Hepatocyte (in vitro differentiated cells): ENCODE measurements at places on chromosomes 3 and 15. TPM values are rescaled to one million over a fixed set of nuclear protein-coding genes. Genes with fewer than 3 reads are reported as not detected.

DNA sequence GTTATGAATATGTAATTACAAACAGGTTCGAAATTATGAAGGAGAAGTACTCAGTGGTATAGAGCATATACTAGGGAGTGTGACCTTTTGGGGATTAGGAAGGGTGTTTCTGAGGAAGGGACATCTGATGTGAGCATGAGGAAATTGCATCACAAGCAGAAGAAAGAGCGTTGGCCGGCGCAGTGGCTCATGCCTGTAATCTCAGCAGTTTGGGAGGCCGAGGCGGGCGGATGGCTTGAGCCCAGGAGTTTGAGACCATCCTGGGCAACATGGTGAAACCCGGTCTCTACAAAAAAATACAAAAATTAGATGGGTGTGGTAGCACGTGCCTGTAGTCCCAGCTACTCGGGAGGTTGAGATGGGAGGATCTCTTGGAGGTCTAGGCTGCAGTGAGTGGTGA is 6.9 kb downstream of the CMTM7 start:
- DNase-seq: no peak

The EIF4E3 gene
- polyA plus RNA-seq: 6.6 and 7.4 TPM in 2 replicates

- DNase-seq: no peak
These were observed 490.8 kb downstream of the IGSF11 start for GRCh38 chr3:118543832-118544231.

GRCh38 chr3:45209526-45209925 is 16.6 kb downstream of the TMEM158 start:
- no peak for DNase-seq

- no peak for DNase-seq
These were observed 15.8 kb upstream of the ALDH1A3 start for GRCh38 chr15:100863796-100864267.

DNA sequence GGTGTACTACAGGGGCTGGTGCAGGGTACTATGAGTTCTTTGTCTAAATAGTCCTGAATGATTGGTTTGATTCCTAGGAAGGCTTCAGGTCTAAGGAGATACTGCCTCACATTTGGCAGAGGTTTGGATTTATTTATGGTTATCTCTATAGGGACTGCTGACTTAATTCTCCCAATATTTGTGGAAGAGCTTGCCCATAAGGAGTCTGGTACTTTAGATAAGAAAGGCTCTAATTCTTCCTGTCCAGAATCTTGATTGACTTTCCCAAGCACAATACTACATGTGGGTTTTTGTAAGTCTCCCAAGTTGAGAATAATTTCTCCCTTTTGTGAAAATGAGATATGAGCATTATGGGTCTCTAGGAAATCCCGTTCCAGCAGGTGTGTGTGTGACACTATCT is 36.7 kb upstream of the AP4E1 start:
- DNase-seq: no peak

- DNase-seq: peak; percentile 12
These were observed 129.6 kb upstream of the LMCD1 start for GRCh38 chr3:8371960-8372463.

- no peak for DNase-seq
These were observed 283.5 kb upstream of the PDZRN3 start for GRCh38 chr3:73908218-73908617.

DNA sequence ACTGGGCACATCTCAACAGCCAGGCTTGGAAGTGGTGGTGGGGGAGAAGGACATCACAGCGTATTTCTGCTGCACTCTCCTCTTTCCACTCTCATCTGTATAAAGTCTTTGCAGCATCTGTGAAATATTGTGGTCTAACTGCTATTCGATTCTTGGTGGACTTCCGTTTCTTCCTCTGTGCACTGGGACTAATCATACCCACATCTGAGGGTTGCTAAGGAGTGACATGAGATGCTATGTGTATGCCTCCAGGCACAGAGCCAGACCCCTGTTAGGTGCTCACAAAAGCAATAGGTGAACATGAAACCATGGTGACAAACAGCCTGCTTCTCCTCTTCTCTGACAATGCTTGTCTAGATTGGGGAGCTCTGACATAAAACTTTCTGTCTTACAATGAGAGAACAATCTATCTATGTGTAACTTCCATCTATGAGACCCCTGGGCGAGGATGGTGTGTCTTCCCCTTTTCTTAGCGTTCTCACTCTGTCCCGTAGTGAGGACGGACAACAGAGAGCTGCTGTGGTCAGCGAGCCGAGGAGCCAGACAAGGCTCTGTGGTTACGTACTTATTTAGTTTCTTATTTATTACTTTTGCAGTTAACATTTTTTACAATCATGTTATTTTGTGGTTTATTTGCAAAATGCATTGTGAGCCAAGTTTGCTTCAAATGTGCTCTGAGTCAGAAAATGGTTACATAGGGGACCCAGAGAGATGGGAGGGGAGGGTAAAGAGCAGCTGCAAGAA is 196.7 kb upstream of the TPRG1 start:
- no peak for DNase-seq

DNA sequence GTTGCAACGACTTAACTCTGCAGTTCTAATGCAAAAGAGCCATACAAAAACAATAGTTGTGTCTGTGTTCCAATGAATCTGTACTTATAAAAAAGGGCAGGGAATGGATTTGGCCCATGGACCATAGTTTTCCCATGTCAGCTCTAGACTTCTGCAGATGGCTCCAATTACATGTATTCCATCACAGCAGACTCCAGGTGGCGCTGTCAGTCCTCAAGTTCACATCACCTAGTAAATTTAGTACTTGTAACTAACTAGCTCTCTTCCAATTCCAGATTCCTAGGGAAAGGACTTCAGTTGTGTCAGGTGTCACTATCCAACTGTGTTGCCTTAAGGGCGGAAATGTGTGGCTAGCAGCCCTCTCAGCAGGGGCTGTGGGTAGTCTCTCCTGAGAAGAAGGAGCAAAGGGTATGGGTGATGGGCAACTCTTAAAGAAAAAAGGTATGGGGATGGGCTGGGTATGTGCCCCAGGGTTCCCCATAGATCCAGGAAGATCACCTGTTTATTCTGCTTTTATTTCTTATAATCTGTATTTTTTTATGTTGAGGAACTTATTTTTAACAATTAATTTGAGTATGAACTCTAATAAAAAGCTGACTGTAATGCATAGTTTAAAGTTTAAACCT is 36.2 kb downstream of the BBS4 start:
- DNase-seq: peak; percentile 81

DNA sequence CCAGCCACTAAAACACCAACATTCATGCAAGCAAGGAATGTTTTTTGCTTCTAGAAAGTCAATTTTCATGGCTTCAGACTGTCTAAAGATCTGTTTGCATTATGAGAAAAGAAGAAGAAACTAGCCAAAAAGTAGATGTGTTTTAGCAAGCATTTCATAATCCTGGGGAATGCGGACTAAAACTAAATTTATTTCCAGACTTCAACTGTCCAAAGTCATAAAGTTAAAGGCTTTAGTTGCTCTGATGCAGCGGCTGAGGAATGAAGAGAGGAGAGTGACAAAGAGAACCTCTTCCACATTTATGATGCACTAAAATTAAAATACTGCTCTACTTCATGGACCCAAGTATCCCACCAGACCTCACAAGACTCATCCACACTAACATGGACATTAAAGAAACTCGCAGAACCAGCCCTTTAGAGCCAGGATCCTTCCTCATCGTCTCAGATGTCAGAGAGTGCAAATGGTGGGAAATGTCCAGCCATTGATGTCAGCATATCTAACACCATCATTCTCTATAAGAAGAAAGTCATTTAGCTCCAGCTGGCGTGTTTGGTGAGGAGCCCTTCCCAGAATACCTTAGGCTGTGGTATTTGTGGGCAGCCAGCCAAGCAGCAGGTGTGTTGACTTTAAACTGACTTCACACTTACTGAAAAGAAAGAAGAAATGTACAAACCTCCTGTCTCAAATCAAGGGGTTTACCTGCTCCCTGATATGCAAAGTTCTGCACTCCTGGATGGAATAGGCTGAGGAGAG is 17.4 kb downstream of the FYCO1 start:
- peak; percentile 35 for DNase-seq

- DNase-seq: no peak
These were observed 27.2 kb upstream of the DAZL start for GRCh38 chr3:16632395-16632794.

The CFAP20DC gene
- 2.2 and 2.3 TPM in 2 replicates for polyA plus RNA-seq

The CCRL2 gene
- 1.6 and 4.0 TPM in 2 replicates for polyA plus RNA-seq

The PLAAT1 gene
- 1.3 and 1.4 TPM in 2 replicates for polyA plus RNA-seq

The SUCNR1 gene
- 0.40 and 0.45 TPM in 2 replicates for polyA plus RNA-seq

DNA sequence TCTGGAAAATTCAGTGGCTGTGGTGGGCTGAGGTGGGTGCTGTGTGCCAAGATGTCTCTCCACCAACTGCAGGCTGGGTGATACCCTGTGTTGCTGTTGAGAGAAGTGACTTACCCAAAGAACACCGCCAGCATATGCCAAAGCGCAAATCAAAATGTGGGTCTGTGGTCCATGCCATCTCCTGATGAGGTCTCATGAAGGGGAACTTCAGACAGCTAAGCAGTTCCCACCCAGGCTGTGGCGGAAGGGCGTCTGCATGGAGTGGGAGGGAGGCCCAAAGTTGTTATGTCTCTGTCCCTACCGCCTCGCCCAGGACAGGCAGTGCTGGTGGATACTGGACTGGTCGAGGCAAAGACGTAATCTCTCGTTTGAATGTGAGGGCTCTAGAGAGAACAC is 70.9 kb upstream of the PLXNA1 start:
- no peak for DNase-seq

DNA sequence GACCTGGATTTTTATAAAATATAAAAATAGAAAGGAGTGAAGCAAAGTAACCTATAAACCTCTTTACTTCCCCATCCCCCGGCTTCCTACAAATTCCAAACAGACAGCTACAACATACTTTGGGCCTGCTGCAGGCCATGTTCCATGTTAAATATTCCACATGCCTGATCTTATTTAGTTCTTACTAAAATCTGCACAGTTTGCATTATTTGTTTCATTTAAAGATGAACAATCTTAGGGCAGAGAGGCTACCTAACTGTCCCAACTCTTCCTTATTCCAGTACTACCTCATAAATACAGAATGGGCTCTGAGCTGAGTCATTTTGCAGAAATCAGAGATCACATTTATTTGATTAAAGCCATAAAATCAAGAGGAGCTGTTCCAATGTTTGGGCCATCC is 665.0 kb downstream of the PDCD6IP start:
- DNase-seq: no peak

GRCh38 chr3:27554706-27555105 is 70.5 kb upstream of the SLC4A7 start:
- no peak for DNase-seq

The PATL2 gene
- polyA plus RNA-seq: 0.54 and 0.85 TPM in 2 replicates

The GOLGA8R gene
- 0.50 TPM in 1 of 2 replicates, not detected in the other for polyA plus RNA-seq

The UNC13C gene
- polyA plus RNA-seq: 0.92 and 1.5 TPM in 2 replicates

- DNase-seq: no peak
These were observed 12.4 kb downstream of the RETNLB start for GRCh38 chr3:108744762-108745161.

DNA sequence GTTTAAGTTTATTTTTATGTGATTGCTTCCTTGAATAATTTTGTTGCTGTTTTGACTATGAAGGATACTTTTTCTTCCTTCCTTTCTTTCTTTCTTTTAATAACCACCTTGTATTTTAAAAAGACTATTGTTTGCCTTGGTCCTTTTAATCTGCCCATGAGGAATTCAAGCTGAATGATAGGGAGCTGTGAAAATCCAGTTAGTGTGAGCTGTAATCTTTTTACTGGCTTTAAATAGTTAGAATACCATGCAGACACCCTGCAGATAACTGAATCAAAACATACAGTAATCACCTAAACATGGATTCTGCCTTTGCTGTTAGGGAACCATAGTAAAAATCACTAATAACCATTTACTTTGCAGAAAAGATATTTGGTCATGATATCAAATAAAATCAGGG is 110.7 kb downstream of the RSRC1 start:
- DNase-seq: no peak

DNA sequence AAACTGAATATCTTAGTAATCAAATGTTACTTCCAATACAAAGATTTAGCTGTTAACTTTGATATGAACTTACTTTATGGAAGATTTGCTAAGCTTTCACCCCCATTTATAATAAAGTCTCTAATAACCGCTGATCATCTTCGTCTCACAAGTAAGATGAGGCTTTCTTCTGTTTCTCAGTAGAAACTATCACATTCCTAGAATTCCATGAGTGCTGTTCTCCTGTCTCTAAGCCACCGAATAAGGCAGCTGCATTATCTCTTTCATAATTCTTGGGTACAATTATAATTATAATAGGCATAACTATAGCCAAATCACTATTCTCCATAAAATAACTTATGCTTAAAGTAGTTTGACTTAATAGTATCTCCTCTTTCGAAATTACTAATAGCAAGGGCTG is 18.3 kb upstream of the SETMAR start:
- no peak for DNase-seq
